SK-N-SH (cell line): ENCODE measurements at places on chromosomes 6 and 20. TPM values are rescaled to one million over a fixed set of nuclear protein-coding genes. Genes with fewer than 3 reads are reported as not detected.

DNA sequence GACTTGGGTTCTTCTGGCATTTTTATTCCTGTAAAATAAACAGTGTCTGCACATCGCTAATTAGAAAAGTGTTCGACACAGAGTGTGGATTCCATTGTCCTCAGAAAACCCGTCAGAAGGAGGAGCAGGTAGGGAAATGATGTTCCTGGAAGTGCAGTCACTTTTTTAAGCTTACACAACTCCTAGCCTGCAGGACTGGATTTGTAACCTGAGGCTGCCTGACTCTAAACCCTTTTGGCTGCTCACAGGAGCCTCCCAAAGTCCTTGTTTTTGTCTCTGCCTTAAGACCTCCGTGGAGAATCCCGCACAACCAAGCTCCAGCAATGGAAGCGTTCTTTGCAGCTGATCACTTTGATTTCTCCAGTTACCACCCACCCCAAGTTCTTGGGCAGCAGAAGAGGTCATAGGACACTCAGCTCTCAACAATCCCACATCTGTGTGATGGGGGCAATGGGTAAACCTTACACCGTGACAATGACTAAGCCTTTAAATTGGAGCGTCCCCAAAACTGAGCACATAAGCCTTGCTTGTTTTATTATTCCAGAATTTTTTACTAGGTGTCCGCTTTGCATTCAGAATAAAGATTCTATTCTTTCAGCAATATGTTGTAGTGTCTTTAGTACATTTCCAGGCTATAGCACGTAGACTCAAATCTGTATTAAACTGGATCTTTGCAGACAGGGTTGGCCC lies 227.9 kb downstream of the TBXT start:
- no peak for DNase-seq

- DNase-seq, result no peak
Observed at GRCh38 chr6:16477367-16478149, 239.2 kb downstream of the GMPR start.

DNA sequence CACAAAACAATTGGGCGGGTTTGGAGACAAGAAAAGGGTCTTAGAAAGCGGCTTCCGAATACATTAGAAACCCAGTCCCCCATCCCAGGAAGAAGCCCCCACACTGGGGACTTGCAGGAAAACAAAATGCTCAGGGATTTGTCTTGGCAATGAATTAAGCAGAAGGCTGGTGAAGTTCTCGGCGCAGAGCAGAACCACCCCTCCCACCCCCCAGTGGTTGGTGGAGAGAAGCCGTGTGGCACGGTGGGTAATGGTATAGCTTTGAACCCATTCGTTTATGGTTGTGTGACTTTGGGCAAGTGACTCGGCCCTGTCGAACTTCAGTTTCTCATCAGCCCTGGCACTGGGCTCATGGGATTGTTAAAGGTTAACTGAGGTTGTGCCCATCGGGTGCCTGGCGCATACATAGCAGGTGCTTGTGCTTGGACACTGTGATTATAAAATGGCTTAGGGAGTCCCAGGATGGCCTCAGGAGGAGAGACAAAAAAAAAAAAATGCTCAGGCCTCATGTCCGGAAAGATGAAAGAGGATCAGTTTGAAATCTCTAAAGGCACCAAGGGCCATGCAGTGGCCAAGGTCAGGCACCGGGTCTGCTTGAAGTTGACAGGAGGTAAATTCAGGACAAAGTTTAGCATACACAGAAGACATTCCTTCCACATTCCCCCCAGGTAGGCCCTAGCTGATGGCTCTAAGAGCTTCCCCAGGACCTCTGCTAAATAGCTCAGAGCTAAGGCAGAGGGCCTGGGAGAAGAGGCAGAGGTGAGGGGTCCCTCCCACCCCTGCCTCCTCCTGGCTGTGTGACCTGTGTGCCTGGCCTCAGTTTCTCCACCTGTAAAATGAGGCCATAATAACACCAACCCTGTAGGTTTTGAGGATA lies 120.1 kb upstream of the PTPN1 start:
- no peak for DNase-seq

DNA sequence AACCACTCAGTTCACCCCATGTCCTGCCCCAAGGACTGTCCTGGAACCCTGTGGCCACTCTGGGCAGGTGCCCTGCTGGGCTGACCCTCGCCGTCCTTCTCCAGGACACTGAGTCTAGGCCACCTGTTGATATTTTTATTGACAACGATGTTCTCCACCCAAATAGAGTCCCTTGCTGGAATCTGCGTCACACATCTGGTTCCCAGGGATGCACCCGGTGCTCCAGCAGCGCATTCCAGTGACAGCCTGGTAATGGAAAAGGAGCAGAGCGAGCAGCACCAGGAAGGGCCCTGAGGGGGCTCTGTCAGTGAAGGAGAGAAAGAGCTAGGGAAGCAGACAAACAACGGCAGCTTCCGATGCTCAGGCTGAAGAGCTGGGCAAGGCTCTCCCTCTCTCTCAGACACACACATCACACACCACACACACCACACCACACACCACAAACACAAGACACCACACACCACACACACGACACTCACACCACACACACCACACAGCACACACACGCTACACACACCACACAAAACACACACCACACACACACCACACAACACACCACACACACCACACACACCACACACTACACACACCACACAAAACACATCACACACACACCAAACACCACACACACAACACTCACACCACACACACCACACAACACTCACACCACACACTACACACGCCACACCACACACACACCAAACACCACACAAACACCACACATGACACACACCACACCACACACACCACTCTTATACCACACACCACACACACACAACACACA lies 117.9 kb upstream of the THBS2 start:
- DNase-seq, result peak; percentile 62

GRCh38 chr6:121999456-122000065 lies 399.9 kb upstream of the HSF2 start:
- DNase-seq, result no peak

- peak; percentile 65 for DNase-seq
Observed at GRCh38 chr20:32518593-32519380, 66.3 kb downstream of the NOL4L start.

DNA sequence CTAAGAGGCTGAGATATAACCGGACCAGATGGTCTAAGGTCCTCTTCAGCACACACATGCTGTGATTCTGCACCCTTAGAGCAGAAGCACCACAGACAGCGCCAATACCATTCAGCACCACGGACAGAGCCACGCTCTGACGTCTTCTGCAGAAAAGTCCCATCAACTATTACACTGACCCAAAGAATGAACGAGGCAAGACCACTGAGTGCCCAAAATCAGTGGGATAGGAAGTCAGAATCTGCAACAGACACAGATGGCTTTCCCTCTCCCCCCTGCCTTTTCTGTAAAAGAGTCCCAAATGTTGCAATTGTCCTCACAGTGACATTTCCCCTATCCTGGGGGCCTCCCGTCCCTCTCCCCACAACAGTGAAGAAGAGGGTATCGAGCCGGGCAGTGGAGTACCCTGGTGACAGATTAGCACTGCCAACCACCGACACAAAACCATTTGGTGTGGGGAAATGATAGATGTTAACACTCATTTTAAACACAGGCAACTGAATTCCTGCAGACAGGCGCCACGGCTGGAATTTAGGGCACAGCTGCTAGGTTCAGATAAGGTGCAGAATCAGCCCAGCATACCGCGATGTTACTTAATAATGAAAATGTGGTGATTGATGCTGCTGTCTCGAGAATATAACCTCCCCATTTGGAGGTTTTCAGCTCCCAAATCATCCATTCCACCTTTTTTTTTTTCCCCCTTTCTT lies 66.6 kb upstream of the CTNNBL1 start:
- no peak for DNase-seq

IPCEF1 gene
- not detected in 2 replicates for polyA plus RNA-seq

GRCh38 chr20:20754714-20755113 lies 42.3 kb upstream of the RALGAPA2 start:
- DNase-seq, result no peak

DNA sequence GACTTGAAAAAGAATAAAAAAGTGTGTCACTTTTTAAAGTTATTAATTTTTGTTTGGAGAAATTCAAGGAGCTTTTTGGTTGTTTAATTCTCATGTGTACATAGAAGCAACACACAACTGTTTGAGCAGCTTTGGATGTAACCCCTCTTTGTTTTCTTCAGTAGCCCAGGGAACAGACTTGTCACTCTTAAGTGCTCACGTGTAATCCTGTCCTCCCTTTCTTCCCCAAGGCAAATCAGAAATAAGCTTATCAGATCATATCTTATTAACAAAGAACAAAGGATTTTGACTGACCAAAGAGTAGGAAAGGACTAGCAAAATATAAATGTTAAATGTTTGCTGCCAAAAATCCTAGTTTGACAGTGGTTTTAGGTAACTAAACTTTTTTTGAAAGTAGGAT lies 7.3 kb upstream of the FLRT3 start:
- DNase-seq, result peak; percentile 35

HIVEP1 gene
- 7.7 and 10.4 TPM in 2 replicates for polyA plus RNA-seq

DNA sequence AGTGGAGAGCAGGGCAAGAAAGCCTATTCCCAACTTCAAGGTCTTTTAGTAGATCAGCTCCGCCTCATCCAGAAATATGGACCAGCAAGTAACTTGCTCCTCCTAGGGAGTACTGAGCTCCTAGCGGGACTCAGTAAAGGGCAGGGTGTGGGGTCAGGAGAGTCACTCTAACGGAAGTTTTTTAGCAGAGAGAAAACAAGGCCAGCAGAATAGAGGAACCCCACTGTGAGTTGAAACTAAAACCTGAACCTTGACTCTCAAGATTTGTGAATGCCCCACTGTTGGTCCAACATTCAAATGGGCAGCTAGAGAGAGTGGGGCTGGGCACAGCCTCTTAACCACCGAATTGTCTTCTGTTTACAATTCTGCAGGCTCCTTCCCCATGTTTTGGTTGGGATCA lies 244.8 kb downstream of the FARS2 start:
- no peak for DNase-seq

DNA sequence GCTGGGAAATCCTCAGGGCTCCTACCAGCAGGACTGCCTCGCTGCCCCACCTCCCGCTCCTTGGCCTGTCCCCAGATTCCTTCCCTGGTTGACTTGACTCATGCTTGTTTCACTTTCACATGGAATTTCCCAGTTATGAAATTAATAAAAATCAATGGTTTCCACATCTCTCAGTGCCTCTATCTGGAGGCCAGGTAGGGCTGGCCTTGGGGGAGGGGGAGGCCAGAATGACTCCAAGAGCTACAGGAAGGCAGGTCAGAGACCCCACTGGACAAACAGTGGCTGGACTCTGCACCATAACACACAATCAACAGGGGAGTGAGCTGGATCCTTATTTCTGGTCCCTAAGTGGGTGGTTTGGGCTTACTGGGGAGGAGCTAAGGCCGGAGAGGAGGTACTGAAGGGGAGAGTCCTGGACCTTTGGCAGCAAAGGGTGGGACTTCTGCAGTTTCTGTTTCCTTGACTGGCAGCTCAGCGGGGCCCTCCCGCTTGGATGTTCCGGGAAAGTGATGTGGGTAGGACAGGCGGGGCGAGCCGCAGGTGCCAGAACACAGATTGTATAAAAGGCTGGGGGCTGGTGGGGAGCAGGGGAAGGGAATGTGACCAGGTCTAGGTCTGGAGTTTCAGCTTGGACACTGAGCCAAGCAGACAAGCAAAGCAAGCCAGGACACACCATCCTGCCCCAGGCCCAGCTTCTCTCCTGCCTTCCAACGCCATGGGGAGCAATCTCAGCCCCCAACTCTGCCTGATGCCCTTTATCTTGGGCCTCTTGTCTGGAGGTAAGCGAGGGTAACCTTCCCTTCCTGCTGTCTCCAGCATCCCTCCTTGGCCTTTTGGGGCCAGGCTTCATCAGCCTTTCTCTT lies at the start of gene CFB:
CFB (plus strand) TSS at position 589 of the 863 bp plus-strand sequence; CDS start at position 716, 127 bp downstream.
- DNase-seq, result no peak

- peak; percentile 36 for DNase-seq
Observed at GRCh38 chr6:90285611-90286381, 10.8 kb downstream of the BACH2 start.

DNA sequence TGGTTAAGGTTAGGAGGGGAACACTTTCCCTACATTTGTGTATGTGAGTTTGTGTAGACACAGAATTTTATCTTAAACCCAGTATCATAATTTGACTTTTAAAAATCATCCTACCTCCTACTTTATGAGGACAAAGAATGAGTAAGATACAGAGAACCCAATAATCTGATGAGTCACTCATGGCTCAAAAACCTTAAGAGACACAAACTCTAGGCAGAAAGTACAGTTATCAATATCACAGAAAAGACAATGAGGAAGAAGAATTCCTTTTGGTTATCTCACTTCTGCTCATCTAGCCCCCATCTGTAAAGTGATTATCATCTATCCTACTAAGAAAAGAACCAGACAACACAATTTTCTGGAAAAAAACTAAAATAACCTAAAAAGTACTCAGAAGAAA lies 87.7 kb downstream of the EPB41L2 start:
- no peak for DNase-seq

MAPK13 gene
- 1.9 and 2.3 TPM in 2 replicates for polyA plus RNA-seq

- DNase-seq, result no peak
Observed at GRCh38 chr6:2186516-2186915, 58.9 kb downstream of the GMDS start.

DNA sequence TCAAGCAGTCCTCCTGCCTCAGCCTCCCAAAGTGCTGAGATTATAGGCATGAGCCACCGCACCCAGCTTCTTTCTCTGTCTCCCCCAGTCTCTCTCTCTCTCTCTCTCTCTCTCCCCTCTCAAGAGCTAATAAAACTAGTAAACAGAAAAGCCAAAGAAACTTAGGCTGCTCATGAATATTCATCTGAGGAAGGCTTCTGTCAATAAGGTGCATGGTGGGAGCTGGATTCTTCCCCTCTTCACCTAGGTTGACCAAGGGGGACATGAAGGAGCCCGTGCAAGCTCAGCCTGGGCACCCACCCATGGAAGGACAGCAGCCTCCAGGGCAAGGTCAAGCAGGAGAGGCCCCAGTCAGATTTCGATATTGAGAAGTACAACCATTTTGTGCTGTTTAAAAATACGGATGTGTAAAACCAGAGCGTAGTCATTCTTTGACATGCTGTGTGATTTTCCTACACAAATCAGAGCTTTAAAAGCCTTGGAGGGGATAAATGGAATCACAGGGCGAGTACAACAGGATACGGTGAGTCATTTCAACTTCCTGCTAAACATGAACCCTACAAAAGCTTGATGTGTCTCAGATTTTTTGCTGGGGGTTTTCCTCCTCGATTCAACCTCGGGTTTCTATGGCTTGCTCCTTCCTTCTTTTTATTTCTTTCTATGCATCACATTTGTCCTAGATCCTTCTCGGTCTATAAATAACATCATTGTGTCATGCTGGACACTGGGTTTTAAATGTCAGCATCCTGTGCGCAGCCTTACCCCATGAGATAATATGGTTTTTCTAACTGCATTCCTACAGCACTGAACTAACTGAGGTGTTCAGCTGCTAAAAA lies 368.9 kb upstream of the JARID2 start:
- DNase-seq, result no peak
